Tongue (tissue), 3 donors: ENCODE measurements at places on chromosomes 2 and 18. TPM values are rescaled to one million over a fixed set of nuclear protein-coding genes. Genes with fewer than 3 reads are reported as not detected.

DNA sequence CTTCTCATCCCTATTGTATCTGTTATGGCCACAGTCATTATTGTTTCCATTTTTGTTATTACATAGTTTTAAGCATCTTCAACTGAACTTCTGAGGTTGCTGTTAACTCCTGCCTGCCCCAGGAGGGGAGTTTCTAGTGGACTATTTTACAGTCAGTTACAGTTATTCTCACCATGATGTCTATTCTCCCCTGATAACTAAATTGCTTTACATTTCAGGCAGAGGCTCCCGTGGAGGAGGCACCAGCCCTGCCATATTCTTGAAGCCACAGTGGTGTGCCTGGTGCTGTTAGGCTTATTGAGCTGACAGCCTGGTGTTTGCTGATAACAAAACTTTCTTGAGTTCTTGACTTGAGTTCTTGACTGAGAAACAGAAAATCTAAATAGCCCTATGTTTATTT is 256.4 kb downstream of the TFCP2L1 start:
- DNase-seq, result no peak

DNA sequence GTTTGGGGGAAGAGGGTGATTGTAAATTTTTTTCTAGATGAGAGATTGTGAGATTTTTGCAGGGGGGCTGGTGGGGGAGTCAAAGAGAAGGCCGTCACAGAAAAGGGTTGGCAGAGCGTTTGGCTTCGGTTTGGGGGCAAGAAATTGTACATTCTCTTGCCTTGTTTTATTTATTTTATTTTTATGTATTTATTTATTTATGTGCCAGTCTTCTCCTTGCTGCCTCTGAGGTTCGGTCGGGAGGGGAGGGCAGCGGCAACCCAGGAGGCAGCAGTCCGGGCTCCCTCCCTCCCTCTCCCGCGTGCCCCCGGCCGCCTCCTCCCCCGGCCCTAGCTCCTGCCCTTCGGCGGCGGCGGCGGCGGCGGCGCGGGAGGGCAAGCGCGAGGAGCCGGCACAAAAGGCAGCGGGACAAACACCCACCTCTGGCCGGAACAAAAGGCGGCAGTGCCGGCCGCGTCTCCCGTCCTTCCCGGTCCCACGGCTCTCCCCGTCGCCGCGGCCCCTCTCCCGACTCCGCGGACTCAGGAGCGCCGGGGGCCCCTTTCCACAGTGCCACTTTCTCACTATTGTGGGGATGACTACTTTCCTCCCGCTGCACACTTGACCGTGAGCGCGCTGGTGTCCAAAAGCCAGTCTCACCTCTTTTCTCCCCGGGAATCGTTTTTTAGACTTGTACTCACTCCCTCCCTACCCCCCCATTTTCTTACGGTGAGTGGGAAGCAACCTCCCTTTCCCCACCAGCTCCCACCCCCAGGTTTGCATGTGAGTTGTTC is 1.2 kb downstream of the BCL11A start:
- peak; percentile 54 for DNase-seq

CRYGD gene
- not detected for total RNA-seq

SESTD1 gene
- total RNA-seq, result 36.7 TPM

GRCh38 chr2:287471-287885 is 413 bp downstream of the ALKAL2 start:
- peak; percentile 64 for DNase-seq

EML6 gene
- 10.8 TPM for total RNA-seq

FOXD4L1 gene
- not detected for total RNA-seq

DNA sequence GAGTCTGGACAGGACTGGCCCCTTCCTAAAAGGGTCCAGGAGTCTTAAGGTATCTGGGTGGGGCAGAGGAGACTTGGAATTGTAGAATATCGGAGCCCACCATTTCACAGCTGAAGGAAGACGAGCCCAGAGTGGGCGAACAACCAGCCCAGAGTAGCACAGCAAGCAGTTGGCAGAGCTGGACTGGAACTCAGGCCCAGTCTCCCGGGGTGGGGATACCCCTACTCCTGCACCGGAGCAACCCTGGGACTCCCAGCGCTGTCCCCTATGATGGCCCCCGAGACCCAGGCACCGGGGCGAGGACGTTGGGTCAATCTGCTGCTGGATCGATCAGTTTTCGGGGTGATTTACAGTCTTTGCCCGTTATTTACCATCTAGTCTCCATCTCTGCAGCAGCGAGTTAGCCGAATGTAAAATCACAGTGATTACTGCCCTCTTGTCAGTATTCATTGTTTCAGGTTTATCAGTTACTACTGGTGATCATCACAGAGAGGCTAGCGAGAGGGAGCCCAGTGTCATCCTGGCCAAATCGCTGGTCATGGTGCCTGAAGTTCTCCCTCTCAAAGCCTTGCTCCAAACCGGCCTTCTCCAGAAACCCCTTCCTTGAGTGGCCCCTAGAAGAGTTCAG is 75.3 kb downstream of the SMAD7 start:
- no peak for DNase-seq

DNA sequence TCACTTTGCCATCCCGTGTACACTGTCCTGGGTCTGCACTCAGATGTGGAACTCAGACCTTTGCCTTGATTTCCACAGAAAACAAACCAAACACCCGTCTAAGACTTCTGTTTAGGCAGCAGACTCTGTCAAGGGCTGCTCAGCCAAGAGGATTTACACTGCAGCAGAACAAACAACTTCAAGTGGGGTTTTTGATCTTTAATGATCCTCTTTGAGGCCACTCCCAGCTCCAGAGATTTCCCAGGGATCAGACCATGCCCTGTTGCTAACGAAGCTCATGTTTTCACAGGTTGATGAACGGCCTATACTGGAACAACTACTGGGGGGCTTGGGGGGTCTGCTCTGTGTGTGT is 52.5 kb upstream of the LGALSL start:
- DNase-seq, result peak; percentile 63

CNGA3 gene
- total RNA-seq, result 0.51 TPM

- DNase-seq, result no peak
Measured at GRCh38 chr2:4914551-4914950, 777.6 kb upstream of the SOX11 start.

CRYBA2 gene
- total RNA-seq, result not detected

TMEM87B gene
- total RNA-seq, result 26.4 TPM

GRCh38 chr2:190678444-190679162 is 29.7 kb downstream of the NAB1 start:
- DNase-seq, result peak; percentile 52

DNA sequence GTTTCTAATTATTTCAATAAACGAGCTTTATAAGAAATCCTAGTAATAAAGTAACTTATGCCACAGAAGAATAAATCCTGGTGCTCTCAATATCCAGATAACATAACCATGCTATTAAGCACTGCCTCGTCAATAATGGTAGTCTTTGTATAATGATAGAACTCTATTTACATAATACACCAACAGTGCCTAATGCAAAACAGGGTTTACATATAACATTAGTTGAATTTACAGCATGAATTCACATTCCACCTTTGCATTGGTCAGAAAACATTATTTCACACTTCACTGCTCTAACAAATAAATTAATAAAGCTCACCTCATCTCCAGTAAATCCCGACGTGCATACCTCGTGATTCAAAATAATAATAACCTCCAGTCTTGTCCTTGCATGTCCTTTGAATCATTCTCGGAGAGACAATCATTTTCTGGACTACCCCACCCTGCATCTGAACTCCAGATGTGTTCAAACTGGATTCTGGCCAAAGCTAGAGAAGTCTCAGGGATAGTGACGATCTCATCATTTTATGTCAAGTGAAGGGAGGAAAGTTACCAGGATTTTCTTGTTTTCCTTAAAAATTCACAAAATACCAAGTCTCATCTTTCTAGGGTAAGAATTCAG is 189.2 kb downstream of the NCKAP5 start:
- peak; percentile 48 for DNase-seq

OSR1 gene
- 20.1 TPM for total RNA-seq

GRCh38 chr18:34647251-34647650 is 62.8 kb upstream of the DTNA start:
- no peak for DNase-seq

GRCh38 chr2:68917034-68917718 is 35.5 kb downstream of the GKN2 start:
- DNase-seq, result no peak

DNA sequence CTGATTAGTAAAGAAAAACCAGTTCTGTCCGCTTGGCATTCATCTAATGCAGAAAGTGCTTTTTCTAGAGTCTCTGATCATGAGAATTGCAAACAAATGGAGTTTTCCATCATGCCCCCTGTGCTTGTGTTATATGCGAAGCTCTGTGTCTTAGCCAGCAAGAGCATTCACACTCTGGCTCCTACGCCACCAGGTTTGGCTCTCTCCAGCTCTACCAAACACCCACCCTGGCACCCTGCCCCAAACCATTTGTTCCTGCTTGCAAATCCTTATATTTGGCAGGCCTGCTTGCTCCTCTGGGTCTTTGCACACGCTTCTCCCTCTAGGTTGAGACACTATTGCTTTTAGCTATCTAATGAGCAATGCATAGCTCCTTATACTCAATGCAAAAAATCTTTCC is 204.1 kb upstream of the CYRIA start:
- peak; percentile 35 for DNase-seq

ELOA2 gene
- total RNA-seq, result not detected

- no peak for DNase-seq
Measured at GRCh38 chr2:220143336-220143735, 515.9 kb downstream of the SLC4A3 start.

TEKT4 gene
- total RNA-seq, result not detected

DNA sequence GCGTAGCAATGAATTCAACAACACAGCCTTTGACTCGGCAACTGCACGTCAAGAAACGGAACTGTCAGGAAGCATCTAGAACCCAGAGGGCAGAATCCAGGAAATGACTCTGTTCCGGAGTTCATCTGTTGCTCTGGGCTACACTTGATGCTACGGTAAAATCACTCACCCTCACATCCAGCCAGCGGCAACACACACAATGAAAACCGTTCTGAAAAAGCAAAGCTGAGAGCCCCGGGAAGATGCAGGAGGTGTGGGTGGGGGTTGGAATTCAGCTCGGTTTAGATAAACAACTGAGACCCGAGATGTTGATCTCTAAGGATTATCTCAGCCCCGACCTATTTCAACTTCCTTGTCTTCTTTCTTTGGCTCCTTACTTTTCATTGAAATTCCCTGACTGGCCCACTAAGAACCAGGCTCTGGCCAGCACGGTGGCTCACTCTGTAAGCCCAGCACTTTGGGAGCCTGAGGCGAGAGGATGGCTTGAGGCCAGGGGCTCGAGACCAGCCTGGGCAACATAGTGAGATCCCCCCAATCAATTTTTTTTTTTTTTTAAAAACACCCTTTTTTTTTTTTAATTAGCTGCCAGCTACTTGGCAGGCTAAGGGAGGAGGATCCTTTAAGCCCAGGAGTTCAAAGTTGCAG is 13.3 kb upstream of the RAB17 start:
- DNase-seq, result no peak

GRCh38 chr2:188997263-188997662 is 23.1 kb downstream of the COL3A1 start:
- DNase-seq, result no peak

DNA sequence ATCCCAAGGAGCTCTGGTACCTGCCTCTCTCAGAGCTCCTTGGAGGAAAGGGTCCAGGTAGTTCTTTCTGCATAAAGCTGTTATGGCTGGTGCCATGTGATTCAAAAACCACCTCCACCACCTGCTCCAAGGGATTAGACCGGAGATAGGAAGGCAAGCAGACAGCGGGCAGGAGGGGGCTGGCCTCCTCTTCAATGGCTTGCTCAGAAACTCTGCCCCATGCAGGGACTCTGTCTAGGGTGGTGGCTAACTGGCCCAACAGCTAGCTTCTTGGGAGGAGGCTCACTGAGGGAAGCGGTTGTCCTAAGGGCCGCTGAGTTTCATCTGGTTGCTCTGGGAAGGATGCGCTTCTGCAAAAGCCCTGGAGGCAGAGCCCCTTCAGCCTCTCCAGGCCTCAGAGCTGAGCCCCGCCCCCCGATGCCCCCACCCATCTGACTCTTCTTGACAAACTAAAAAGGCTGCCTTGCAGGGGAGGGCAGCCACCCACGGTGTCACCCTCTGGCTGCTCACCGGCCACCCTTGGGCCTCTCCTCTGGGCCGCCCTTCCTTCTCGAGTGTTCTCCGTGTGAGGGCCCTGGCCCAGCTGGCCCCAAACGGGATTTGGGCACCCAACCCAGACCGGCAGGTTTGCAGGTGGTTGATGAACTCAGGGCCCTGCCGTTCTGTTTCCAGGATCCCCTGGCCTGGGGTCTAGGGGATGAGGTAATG is 90.2 kb downstream of the MCFD2 start:
- DNase-seq, result no peak

ALPP gene
- not detected for total RNA-seq

- no peak for DNase-seq
Measured at GRCh38 chr2:99507937-99508818, 18.4 kb upstream of the REV1 start.

DTNA gene
- total RNA-seq, result 105 TPM

DNA sequence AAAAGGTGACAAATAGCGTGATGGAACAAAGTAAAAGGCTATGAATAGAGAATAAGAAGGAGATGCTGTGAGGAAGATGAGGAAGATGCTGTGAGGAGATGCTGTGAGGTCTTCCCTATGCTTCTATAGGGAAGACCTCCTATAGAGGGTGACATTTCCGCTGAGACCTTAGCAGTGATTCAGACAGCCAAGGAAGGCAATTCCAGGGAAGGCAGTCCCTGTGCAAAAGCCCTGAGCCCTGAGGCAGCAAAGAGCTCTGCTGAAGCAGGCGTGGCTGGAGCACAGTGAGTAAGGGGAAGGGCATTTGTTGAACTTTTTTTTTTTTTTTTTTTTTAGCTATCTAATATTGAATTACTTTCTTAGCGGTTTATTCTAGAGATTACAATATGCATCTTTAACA is 142.7 kb upstream of the FOSL2 start:
- DNase-seq, result no peak

TXNL1 gene
- total RNA-seq, result 63.2 TPM

DNA sequence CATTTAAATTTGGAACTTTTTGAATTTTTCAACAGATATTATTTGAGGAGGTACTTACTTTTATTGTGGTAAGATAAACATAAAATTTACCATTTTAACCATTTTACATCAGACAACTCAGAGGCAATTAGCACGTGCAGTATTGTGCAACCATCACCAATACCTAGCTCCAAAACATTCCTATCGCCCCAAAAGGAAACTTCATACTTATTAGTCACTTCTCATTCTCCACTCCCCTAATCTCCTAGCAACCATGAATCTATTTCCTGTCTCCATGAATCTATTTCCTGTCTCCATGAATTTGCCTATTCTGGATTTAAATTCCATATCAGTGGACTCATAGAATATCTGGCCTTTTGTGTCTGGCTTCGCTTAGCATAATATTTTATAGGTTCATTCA is 69.9 kb upstream of the FAM136A start:
- no peak for DNase-seq
